NCI-H345 (cell line): ENCODE measurements at places on chromosomes 3 and 15.

- no peak for DNase-seq
Measured at GRCh38 chr3:182464513-182465145, 328.7 kb upstream of the ATP11B start.

- DNase-seq: no peak
Measured at GRCh38 chr3:74309716-74310115, 304.7 kb downstream of the CNTN3 start.

- DNase-seq: no peak
Measured at GRCh38 chr15:34122771-34123183, 20.9 kb downstream of the PGBD4 start.

DNA sequence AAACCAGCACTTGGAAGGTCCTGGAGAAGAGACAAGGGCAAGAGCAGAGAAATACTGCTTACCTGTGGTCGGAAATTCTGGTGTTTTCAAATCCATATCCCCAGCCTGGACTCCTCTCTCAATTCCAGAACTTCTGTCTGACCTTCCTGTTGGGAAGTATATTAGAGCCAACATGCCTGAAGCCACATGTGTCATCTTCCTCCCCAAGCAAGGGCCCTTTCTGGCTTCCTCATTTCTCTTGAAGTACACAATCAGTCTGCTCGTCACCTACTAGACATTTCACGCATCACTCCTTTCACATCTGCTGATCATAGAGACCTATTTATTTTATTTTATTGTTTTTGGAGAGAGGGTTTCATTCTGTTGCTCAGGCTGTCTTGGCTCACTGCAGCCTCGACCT is 8.4 kb downstream of the PARP14 start:
- DNase-seq: no peak

- DNase-seq: peak; percentile 13
Measured at GRCh38 chr15:65532738-65533051, 2.4 kb downstream of the HACD3 start.

DNA sequence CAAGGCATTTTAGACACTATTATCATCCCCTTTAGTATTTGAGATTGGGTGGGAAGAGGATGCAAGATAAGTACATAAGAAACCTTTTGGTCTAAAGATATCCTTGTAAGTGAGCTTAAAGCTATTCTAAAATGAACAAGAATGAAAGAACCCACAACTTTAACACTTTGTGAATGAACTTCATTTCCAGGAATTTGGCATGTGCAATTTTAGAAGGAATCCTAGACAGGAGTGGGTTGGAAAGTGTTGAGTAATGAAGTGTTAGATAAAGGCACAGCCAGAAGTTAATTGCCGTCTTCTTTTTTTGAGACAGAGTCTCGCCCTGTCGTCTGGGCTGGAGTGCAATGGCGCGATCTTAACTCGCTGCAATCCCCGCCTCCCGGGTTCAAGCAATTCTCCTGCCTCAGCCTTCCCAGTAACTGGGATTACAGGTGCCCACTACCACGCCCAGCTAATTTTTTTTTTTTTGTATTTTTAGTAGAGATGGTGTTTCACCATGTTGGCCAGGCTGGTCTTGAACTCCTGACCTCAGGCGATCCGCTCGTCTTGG is 13.2 kb upstream of the TEX9 start:
- DNase-seq: no peak

DNA sequence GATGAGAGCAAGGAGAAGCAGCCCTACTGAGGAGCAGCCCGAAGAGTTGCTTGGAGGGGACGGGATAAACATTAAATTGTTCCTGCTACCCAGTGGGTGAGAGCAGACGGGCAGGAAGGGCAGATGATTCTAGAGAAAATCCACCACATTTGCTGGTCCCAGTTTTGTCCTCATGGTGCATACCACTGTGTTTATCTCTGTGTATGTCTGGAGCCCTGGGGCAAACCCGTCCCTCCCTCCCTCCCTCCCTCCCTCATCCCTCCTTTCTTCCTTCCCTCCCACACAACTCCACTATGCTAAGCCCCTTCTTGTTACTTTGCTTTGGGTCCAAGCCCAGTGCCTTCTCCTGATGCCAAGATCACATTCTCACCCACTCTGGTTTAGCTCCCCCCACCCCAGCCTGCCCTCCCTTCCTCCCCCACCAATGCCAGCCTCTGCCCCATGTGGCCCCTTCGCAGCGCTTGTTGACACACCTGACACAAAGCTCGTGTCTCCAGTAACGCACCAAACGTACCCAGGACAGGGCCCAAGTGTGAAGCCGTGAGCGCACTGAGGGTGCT is 194.8 kb downstream of the ATP10A start:
- no peak for DNase-seq

GRCh38 chr3:72176537-72177041 is 391.6 kb upstream of the PROK2 start:
- no peak for DNase-seq

GRCh38 chr3:30437171-30437601 is 169.2 kb upstream of the TGFBR2 start:
- no peak for DNase-seq

DNA sequence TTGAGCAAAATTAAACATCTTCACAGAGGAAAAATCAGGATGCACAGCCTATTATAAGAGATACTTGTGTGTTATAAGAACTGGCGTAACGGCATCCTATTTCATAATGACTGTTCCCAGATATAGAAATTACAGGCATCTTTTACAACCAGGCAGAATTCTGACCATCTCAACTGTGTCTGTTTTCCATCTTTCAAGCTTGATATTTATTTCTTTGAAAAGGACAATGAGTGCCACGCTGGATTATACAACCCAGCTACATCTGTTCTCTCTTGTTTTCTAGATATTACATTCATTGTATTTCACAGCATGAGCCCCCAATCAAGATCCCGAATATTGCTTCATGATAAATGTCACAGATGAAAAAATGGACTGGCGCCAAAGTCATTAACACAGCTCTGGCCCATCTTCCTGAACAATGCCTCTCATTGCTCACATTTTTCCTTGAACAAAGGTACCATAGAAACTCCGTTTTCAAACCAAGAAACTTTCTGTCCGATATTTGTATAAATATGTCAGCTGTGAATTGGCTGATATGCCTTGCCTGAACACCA is 420.6 kb downstream of the TBL1XR1 start:
- peak; percentile 64 for DNase-seq

- no peak for DNase-seq
Measured at GRCh38 chr3:155963570-155963969, 93.1 kb downstream of the GMPS start.

GRCh38 chr3:10648181-10648580 is 142.8 kb upstream of the ATP2B2 start:
- DNase-seq: no peak

GRCh38 chr15:88981244-88982215 is 68.4 kb upstream of the MFGE8 start:
- DNase-seq: no peak

GRCh38 chr3:127848131-127849129 is 26.1 kb upstream of the MGLL start:
- no peak for DNase-seq
